Thymus (tissue), 14 donors: ENCODE measurements at places on chromosomes 16 and 17. TPM values are rescaled to one million over a fixed set of nuclear protein-coding genes. Genes with fewer than 3 reads are reported as not detected.

Gene RGS9
- total RNA-seq = 1.9 TPM

- no peak for DNase-seq
Observed at GRCh38 chr17:58786586-58787295, 31.1 kb downstream of the PPM1E start.

- peak; percentile 16 for DNase-seq
Observed at GRCh38 chr17:73142872-73143381, 21.9 kb upstream of the SSTR2 start.

- DNase-seq = no peak
Observed at GRCh38 chr16:88005968-88006367, 54.7 kb downstream of the BANP start.

Gene ACSF3
- 97.2 TPM for total RNA-seq

DNA sequence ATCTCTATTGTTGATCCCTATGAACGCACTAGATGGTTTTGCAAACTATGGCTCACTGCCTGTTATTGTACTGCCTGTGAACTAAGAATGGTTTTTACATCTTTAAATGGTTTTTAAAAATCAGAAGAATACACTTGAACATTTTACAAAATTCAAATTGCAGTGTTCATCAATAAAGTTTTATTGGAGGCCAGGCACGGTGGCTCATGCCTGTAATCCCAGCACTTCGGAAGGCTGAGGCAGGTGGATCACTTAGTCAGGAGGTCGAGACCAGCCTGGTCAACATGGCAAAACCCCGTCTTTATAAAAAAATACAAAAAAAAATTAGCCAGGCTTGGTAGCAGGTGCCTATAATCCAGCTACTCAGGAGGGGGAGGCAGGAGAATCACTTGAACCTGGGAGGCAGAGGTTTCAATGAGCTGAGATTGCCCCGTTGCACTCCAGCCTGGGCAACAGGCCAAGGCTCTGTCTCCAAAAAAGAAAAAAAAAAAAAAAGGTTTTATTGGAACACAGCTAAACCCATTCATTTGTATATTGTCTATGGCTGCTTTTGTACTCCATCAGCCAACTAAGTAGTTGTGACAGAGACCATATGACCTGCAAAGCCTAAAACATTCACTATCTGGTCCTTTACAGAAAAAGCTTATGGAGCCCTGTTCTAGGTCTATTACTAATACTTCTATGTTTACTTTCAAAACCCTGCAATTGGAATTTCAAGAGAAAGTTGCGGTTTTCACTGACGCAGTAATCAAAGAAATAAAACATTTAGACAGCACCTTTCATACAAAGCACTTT lies 18.9 kb downstream of the IKZF3 start:
- DNase-seq = no peak

Gene PYDC1
- 1.3 TPM for total RNA-seq

DNA sequence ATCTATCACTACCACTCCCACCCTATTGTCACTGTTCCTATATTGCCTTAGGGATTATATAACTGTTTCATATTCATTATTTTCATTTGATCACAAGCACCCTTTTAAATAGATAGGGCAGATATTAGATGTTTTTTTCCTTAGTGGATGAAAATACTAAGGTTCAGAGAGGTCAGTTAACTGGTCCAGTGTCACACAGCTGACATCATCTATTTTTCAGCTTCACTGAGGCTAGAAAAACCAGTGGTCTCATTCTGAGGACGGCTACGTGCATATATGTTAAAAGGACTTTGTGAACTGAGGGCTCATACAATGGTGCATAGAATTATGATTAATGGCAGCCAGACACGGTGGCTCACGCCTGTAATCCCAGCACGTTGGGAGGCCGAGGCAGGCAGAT lies 29.0 kb upstream of the RGS9 start:
- no peak for DNase-seq

Gene SLFN12L
- 3.7 TPM for total RNA-seq

GRCh38 chr17:45225964-45226530 lies 4.4 kb downstream of the FMNL1 start:
- peak; percentile 96 for DNase-seq
